ENCODE measurements at places on chromosomes 2 and 18. TPM values are rescaled to one million over a fixed set of nuclear protein-coding genes. Genes with fewer than 3 reads are reported as not detected.

DNA sequence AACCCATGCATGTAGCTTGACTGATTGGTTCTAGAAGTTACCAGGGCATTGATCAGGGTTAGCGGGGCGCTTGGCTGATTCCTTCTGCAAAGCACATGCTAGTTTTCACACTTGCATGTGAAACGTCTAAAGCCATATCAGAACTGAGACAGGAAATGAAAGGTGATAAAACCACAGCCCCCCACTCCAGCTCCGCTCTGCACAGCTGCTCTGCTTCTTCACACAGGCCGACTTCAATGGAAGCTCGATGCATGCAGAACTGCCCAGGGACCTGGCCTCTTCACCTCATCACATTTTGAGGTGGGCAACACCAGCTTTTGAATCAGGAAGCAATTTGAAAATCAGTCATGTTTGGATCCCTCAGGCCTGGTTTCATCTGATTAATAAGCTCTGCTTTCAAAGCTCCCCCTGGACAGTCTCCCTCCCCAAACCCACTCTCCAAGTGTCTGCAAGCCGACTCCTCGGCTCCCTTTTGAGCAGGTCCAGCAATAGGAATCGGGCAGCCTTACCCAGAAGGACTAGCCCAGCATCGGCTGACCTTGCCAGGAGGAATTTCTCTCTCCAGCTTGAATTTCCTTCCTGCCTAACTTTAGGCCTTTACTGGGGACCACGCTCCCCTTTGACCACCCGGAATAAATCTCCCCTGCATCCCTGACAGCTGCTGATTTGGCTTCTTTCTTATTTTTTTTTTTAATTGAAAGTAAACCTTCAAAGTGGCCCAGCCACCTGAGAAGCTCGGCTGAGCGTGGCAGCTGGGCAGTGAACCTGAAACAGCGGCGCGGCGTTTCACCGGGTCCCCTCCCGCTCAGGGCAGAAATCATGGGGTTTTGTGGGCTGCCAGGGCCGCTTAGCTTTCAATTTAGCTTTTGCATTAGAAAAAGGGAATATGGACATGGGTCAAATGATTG lies 31.7 kb downstream of the HRH4 start:
- no peaks in the 10 kb centered on the region for H3K36me3 ChIP-seq
- peaks cover 3% of the 10 kb centered on the region for H3K27me3 ChIP-seq
- peak overlapping the region; percentile 25 for H3K27ac ChIP-seq
- H3K4me3 ChIP-seq: peak overlapping the region; percentile 65

- no peak for DNase-seq
- H3K27me3 ChIP-seq: no peaks in the 10 kb centered on the region
- peaks cover 13% of the 10 kb centered on the region for H3K36me3 ChIP-seq
- H3K4me3 ChIP-seq: no peak overlapping the region
- H3K4me1 ChIP-seq: peaks cover 2% of the 10 kb centered on the region
These were observed 100.8 kb downstream of the CCDC141 start for GRCh38 chr2:178949151-178949550.

CDK15 gene
- not detected for total RNA-seq

CIB4 gene
- total RNA-seq: not detected

GRCh38 chr2:136057023-136057801 lies 60.7 kb downstream of the CXCR4 start:
- H3K36me3 ChIP-seq: no peaks in the 10 kb centered on the region
- peaks cover 79% of the 10 kb centered on the region for H3K4me1 ChIP-seq
- no peaks in the 10 kb centered on the region for H3K27me3 ChIP-seq
- DNase-seq: no peak
- peak overlapping the region; percentile 67 for H3K4me3 ChIP-seq

ABCG8 gene
- not detected for total RNA-seq

NEU2 gene
- not detected for total RNA-seq
